Globus pallidus (tissue), 1 donor: ENCODE measurements at places on chromosomes 3 and 15.

DNA sequence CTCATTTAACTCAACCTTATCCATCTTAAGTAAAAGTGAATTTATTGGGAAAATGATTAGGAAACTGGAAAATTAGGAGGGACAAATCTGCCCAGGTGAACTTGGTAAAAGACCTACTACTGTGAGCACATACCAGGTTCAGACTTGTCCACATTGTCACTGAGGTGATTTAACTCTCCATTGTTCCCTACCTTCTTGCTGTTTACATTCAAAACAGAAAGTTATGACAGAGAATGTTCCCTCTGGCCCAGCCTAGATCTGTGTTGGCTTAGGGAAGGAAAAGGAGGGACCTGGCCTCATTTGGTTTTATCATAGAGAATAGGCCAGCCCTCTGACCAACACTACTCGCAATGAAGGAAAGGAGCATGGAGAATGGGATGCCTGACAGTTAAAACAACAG, 117.6 kb downstream of the SATB1 start:
- no peak for DNase-seq

DNA sequence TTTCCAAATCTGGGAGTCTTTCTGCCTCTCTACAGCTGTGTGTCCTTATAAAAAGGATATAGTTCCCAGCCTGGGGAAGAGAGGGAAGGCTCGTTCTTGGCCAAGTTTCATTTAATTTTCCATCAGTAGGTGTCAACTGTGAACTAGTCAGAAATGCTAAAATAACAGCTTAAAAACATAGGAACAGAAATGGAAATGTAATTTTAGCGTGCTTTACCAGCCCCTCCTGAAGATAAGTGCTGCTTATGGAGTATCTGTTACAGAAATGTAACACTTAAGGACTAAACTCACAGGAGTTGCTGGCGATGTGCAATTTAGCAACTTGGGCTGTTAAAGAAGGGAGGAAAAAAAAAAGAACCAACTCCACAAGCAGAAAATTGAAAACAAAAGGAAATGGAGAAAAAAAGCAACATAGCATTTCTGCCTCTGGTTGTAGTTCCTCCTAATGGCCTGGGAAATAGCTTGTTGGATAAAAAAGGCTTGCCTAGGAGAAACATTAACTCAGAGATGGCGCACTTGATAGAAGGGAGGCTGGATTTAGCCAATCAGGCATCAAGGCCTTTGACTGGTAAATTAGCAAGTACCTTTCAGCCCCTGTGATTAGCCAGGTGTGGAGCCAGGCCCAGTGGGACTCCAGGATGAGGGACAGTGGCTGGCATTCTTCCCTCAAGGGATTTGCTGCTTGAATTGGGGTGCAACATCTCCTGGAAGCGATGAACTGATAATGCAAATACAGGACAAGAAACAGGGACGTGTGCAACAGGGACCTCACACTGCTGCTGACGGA, 84.3 kb downstream of the RPLP1 start:
- DNase-seq: no peak

DNA sequence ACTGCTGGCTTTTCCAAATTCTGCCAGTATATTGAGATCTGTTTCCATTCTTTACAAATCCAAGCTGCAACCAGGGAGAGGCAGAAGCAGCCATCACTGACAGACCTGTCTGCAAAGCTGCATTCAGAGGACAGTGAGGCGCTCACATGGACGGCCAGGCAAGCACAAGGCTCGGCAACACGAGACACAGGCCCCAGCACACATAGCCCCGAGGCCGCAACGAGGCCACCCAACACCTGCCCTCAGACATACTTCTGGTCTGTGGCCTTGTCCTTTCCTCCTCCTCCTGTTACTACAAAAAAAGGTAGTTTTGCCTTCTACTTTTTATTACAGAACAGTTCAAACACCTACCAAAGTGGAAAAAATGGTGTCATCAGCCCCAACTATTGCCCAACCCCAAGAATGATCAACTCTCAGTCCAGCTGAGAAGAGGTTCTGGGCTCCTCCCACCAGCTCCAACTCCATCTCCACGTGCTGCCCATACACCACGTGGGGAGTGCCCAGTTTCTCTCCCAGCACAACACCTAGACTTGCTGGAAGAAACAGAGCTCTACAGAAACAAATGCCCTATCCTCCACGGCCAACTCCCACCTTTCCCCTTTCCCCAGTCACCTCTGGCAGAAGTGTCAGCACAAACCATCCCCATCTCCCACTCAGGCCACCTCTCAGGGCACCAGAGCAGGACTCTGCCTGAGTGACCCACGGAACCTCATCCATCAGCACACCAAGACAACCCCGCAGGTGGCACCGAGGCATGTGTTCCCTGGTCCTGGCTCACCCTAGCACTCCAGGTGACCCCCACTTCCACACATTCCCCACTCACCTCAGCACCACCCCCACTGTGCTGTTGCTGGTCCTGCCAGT, 7.4 kb downstream of the ZXDC start:
- DNase-seq: no peak

GRCh38 chr3:108495717-108496116, 14.7 kb downstream of the MYH15 start:
- DNase-seq: no peak

DNA sequence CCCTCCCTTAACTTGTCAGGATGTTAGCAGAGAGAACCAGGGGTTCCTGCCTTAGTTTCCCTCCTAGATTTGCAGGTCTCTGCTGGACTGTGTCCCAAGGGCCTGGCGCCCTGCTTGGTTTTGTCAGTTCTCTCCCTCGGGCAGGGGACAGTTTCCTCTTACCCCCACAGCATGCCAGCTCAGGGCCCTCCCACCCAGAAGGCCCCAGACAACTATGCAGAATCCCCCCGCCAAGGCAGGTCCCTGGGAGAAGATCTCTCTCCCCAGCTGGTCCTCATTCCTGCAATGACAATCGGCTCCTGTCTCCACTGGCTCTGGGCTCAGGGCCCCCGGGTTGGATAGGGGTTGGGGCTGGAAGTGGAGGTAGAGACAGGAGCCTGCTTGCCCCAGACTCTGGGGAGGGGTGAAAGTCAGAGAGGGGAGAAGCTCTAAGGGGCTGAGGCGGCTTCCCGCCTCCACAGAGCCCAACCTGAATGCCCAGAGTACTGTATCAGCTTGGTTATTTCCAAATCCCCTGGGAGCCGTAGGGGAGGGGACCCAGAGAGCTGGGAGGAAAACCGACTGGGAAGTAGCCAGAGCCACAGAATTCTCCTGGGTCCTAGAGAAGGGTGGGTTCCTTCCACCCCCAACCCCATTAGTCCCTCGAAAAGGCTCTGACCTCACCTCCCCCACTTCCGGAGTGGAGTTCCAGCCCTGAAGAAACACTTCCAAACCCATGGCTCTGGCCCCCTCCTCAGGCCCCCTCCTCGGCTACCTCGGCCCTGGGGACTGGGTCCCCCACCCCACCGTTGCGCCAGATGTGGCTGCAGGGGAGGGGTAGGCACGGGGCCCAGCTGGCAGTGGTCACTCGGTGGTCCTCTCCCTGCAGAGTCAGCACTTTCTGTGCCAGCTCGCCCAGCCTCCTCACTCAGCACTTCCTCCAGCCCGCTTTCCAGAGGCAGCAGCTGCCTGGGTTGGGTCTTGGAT, 3.8 kb upstream of the LOXL1 start:
- DNase-seq: no peak

- DNase-seq: no peak
Observed at GRCh38 chr3:123623346-123623880, 38.6 kb upstream of the HACD2 start.

GRCh38 chr3:96007650-96008195, 806.7 kb upstream of the EPHA6 start:
- DNase-seq: no peak

DNA sequence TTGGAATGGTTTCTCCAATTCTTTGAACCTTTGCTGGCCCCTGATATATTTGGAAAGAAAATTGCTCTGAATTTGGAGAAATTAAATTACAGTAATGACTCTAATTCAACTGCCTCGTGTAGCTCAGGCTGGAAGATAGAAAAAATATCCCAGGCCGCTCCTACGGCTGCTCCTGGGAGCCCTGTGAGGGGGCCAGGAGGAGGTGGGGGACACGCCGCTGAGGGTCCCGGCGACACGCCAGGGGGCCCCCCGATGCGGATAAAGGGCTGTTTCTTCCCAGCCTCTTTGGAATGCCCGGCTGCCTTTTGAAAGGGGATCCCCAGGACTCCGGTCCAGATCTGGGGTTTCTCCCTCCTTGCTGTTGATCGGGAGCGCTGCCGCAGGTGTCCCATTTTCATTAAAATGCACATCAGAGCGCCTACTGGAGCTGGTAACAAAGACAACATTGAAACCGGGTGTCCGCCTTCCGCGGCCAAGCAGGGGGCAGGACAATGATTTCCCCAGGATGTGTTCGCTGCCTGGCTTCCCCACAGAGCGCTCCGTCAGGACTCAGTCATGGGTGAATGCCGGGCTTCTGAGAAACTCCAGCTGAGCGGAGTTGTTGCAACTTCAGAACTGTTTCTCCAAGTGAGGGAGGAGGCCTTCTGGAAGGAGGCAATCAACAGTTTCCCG, 200.1 kb upstream of the KBTBD8 start:
- peak; percentile 70 for DNase-seq

GRCh38 chr15:26355472-26356074, 417.3 kb downstream of the GABRB3 start:
- DNase-seq: no peak

DNA sequence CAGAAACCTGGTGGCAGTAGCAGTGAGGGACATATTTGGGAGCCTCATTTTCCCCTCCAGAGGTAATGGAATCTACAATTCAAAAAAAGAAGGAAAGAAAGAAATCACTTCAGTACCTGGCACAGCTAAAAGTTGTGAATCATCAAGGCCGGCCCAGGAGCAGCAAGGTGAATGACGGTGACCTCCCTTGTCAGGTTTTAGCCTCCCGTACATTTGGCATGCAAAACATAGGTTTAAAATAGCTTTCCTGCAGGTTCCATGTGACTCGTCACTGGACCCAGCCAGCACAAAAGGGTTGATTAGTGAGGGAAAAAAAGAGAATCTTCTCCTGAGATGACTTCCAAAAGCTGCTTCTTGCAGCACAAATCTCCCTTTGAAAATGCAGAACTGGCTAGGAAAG, 394.2 kb downstream of the LSAMP start:
- DNase-seq: peak; percentile 11

DNA sequence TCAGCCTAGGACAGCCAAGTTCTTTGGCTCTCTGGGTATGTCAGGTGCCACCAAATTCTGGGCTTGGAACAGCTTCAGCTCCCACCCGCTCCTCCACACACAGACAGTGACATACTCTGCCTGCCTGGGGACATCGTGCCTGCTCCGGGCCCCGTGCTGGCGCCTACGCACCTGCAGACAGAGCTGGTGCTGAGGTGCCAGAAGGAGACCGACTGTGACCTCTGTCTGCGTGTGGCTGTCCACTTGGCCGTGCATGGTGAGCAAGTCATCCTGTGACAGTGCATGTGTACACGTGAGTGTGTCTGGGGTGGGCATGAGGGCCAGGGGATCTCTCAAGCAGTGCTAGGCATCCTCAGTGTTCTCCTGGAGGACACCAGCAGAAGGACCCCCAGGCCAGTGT, 922 bp downstream of the IL17RC start:
- DNase-seq: no peak

DNA sequence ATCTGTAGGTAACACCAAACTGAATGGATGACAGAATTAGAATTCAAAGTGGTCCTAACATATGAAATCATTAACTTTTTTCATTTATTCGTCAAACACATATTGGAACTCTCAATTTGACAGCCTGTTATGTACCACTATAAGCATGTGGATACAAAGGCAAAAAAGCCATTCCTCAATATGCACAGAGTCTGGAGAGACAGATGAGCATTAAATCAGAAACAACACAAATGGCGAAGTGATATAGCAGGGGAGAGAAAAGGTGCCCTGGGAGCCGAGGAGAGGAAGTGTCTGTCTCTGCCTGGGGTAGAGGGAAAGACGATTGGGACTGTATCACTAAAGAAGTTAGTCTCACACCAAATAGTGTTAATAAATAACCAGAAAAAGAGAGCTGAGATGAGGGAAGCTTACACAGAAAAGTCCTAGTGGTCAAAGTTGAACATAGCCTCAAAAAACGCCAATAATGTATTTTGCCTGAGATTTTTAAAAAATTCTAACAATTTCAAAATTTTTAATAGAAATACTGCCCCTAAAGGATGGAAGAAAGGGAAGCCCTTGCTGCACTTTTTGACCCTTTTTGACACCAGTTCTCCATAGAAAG, 417.5 kb downstream of the TUSC7 start:
- DNase-seq: no peak

DNA sequence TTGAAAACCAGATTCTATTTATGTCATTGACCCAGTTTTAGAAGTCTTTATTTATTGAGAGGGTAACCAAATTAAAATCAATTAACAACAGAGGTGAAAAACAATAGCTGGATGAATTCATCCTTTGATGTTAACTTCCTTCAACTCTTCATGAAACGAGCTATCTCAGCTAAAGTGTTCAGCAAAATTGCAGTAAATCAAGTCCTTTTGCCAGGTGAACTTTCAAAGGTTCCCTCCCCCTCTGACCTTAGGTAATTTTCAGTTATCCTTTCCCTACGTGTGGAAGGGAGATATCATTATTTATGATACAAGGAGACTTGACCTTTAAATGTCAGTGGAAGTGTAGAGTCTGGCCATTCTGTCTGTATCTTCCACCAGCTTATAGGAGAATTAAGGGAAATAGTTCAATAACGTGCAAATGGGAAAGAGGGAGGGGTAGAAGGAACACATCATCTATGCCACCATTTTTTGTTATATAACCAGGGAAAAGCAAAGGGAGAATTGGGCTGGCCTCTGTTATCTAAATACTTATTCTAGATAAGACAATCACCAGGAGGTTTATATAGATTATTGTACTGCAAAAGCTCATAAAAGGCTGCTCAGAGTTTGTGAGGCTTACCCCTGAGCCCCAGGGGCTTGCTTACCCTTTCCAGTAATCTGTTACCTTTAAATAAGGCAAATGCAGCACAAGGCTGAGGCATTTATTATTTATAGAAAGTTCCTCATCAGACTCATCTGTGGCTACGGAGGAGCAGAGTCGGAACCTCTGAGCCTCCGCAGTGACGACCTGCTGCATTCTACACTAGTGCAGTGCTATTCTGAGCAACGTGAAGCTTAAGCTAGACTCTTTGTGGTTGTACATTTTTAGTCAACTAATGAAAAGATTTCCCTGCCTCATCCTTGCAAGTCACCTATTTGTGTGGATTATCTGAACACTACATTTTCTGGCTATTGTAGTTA, 97.7 kb upstream of the ZBED2 start:
- DNase-seq: no peak

GRCh38 chr3:181683563-181683962, 28.2 kb upstream of the SOX2 start:
- DNase-seq: no peak
